ENCODE measurements at places on chromosomes 13 and 19. TPM values are rescaled to one million over a fixed set of nuclear protein-coding genes. Genes with fewer than 3 reads are reported as not detected.

HCST gene
- total RNA-seq, result not detected

COL4A1 gene
- total RNA-seq, result 230 TPM

NRTN gene
- 0.18 TPM for total RNA-seq

SLC27A1 gene
- 5.6 TPM for total RNA-seq

ILF3 gene
- total RNA-seq, result 120 TPM

CPT1C gene
- total RNA-seq, result 14.2 TPM

GPR108 gene
- 17.5 TPM for total RNA-seq

NLRP4 gene
- total RNA-seq, result not detected

EFNB2 gene
- 6.9 TPM for total RNA-seq

KBTBD6 gene
- total RNA-seq, result 14.7 TPM

CEACAM3 gene
- total RNA-seq, result not detected

DNA sequence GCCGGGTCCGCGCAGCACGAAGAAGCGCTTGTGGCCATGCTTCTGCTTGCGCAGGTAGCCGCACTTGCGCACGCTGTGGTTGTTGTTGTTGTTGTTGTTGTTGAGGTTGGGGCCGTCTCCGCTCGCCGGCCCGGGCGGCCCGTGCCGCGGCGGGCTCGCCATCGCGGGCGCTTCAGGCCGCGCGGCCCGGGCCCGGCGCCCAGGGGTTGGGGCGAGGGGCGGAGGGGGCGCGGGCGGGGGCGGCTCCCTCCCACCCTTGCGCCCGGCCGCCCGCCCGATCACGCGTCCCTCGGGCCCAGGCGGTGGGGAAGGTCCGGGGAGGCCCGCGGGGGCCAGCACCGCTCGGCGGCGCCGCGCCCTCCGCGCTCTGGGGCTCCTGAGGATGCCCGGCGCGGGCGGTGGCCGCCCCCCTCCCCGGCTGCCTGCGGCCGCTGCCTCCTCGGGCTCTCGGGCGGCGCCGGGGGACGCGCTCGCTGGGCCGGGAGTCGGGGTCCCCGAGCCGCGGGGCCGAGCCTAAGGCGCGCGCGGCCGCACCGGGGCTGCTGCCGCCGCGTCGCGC, 412 bp downstream of the IRS2 start:
- DNase-seq, result no peak

GRCh38 chr13:87003265-87003664, 667.9 kb upstream of the SLITRK5 start:
- DNase-seq, result peak; percentile 67

DNA sequence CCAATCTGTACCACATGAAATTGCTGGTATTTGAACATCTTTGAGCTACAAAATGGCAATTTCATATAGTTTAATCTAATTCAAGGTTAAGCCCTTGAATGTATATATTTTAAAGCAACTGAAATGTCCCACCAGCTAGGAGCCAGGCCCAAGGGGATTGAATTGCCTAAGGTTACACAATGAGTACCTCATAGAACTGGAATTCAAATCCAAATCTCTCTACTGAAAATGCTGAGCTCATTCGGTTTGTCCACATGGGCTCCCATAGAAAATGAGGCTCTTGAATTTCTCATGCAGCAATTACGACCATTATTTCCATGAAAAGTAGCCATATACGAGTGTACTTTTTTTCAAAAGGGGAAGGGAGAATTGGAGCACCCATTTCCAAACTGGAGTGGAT, 31.5 kb upstream of the FNDC3A start:
- DNase-seq, result no peak

GRCh38 chr19:45852983-45853382, 10.0 kb downstream of the SYMPK start:
- DNase-seq, result no peak

- no peak for DNase-seq
These were observed 223.4 kb upstream of the HTR2A start for GRCh38 chr13:47120282-47120681.

DNA sequence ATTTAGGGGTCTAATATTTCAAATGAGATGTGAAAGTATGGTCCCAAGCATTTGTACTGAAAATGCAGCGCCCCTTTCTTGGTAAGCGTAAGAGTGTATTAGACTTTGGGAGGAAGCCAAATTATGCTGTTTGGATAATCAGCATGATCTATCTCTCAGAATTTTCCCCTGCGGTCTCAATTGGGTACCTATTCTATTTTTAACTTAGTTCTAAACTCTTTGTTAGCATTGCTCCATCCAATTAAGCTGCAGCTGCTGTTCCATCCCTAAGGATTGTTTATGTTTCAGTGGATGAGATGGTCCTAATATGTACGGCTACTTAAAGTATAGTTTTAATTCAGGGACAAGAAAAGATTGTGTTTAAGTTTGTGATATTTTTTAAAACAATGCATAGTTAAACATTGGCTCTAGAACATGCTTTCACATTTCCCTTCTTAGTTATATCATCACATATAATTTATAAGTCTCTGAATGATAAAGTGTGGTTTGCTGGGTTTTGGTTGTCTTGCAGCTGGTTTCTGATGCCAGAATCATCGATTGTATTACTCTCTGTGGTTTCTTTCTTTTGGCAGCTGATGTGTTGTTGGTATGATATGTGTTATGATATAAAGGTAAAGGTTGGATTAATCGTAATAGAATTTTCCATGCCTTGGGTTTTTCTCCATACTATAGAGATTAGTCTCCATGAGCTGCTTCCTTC, 15.0 kb downstream of the POLR1D start:
- peak; percentile 41 for DNase-seq

- DNase-seq, result peak; percentile 31
These were observed 3.5 kb downstream of the MYO9B start for GRCh38 chr19:17078920-17079709.

- no peak for DNase-seq
These were observed 239.5 kb downstream of the EFNB2 start for GRCh38 chr13:106295971-106296370.

GRCh38 chr19:34273121-34273520, 18.8 kb downstream of the GARRE1 start:
- DNase-seq, result no peak

- DNase-seq, result no peak
These were observed 190.0 kb downstream of the ATP8A2 start for GRCh38 chr13:25561812-25562211.

DNA sequence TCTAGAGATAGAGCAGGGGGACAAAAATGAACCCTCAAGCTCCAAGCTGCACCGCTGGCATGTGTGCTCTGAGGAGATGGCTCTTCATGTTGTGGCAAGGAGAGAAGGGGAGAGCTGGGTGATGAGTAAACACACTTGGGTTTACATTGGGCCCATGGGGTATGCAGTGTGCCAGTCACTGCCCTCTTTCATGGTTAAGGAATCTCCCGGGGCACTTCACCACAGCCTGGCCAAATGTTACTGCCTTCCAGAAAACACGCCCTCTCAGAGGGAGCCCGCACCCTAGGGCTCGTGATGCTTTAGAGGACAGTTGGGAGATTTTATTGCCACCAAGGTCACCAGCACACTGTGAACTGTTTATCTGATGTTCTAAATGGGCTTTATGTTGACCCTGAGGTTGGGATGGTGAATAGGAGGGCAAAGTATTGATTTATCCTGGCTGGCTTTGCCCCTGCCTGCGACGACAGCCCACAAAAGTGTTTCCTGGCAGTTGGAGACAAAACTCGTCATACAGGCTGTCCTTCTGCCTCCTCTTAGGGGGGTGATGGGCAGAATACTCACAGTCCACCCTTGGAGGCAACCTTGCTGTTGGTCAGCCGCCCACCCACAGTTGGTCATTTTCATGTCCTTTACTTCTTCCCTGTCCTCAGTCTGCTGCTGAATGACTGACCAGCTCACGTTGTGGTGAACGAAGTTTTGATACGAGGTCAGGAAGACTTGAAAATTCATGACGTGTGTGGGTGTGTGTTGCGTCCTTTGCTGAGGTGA, 156.9 kb downstream of the STK24 start:
- DNase-seq, result no peak

- DNase-seq, result no peak
These were observed 3.7 kb downstream of the NAPA start for GRCh38 chr19:47511128-47511517.

GRCh38 chr13:27353166-27353583, 71.2 kb upstream of the GTF3A start:
- DNase-seq, result peak; percentile 88

- DNase-seq, result no peak
These were observed 54.9 kb downstream of the SIAH3 start for GRCh38 chr13:45796426-45797235.

DNA sequence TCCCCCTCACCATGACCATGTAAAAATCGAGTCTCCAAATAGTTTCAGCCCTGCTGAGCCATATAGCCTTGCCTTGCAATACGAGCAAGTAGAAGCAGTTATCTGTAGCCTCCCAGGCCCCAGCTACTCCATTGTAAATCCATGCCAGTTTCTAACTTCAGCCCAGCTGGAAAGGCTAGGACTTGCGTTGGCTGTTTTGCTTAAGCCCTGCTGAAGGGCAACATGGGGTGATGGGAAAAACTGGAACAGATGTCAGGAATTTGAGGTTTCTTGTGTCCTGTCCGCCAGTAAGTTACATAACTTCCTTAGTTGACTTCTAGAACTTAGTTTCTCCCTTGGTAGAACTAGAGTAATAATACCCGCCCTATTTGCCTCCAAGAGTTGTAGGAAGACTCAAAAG, 216.0 kb upstream of the SERP2 start:
- no peak for DNase-seq

- no peak for DNase-seq
These were observed 178.2 kb downstream of the KLF12 start for GRCh38 chr13:73955977-73956500.

DNA sequence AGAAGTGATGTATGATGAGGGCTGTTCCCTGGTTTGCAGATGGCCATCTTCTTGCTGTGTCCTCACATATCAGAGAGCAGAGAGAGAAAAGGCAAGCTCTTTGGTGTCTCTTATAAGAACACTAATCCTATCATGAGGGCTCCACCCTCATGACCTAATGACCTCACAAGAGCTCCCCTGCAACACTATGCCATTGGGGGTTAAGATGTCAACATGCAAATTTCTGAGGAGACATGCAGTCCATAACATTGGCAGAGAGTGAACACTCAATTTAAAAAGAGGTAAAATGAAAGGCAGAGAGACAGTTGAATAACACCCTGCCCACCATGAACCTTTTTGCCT, 10.9 kb downstream of the FAM187B start:
- DNase-seq, result no peak

DNA sequence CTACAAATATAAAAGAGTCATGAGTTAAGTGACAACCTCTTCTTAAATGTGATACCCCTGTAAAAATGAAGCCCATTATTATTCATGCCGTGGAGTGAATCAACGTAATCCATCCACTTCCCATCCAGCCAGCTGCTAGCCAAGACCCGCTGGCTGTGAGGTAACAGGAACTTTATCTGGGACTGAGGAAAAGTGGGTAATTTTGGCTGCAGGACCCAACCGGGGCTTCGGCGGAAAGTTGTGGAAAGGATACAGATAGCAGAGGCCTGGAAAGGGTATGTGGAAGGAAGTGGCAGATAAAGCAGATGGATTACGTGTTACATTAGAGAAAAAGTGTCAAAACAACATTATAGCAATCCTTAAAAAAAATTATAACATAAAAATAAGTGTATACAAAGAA, 48.3 kb downstream of the SLC7A1 start:
- DNase-seq, result peak; percentile 27

DNA sequence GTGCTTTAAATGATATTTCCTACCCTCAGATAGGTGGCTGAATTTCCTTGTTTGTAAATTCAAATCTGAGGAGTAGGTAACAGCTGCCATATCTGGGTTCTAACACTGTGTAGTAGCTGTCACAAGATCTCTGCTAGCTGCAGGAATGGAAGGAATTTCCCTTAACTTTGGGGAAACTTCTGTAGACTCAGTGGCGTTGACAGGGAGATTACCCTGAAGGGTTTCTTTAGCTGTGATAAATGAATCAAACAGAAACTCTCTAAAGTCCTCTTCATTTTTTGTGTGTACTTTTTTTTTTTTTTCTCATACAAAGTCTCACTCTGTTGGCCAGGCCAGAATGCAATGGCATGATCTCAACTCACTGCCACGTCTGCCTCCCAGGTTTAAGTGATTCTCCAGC, 5.3 kb upstream of the EPSTI1 start:
- DNase-seq, result peak; percentile 40

- DNase-seq, result peak; percentile 77
These were observed 4.6 kb downstream of the POP4 start for GRCh38 chr19:29610574-29611271.

GRCh38 chr19:6101291-6101825, 8.9 kb downstream of the RFX2 start:
- no peak for DNase-seq

GRCh38 chr19:19491321-19492025, 23.9 kb downstream of the TSSK6 start:
- DNase-seq, result no peak

DNA sequence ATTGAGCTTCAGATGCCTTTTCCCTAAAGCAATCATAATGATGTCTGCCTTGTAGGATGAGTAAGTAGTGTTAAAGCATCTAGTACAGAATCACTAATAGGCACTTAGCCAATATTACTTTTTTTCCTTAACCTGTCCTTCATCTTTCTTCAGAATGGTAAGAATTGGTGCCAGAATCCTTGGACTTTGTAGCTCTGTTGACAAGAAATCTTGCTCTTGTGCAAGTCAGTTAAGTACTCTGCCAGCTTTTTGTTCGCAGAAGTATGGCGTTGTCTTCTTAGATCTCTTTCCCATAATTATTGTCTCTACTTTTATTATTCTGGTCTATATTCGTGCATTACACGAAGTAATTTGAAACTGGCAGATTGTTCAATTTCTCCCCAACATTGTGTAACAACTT, 554.5 kb downstream of the PCDH9 start:
- no peak for DNase-seq

DNA sequence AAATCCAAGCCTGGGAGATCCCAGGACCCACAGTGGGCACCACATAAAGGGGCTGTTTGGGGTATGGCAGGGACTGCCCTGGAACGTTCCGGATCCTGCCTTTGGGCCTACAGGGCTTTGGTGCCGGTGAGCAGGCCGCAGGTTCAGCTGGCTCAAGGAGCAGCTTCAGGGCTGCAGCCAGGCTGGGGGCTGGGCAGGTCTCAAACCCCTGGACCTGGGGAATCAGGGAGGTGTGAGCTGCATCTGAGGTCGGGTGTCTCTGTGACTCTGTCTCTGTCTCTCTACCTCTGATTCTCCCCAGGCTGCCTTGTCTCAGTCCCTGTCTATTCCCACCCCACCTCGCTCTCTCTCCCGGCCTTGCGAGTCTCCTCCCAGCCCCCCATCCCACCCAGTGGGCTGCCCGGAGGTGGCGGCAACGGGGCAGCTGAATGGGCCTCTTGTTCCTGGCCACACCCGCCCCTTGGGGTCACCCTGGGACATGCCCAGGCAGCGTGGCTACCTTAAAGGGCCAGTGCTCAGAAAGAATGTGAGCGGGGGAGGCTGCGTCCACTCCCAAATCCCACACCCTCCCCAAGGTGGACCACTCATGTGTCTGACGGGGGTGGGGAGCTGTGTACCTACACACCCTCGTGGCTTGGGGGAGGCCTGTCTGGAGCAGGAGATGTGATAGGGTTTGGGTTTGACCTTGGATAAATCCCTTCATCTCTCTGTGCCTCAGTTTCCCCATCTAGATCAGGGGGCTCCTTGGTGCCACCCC, 31.1 kb downstream of the NFIC start:
- no peak for DNase-seq

Data from IMR-90 (cell line).